Myocyte (in vitro differentiated cells): ENCODE measurements at places on chromosomes 1 and 21. TPM values are rescaled to one million over a fixed set of nuclear protein-coding genes. Genes with fewer than 3 reads are reported as not detected.

TMEM69 gene
- total RNA-seq, result 22.1 and 31.1 TPM in 2 replicates

OR2L2 gene
- not detected in 2 replicates for total RNA-seq

UQCRHL gene
- total RNA-seq, result 1.5 and 1.6 TPM in 2 replicates

ANKRD45 gene
- 0.13 TPM in 1 of 2 replicates, not detected in the other for total RNA-seq

TP73 gene
- 1.3 and 2.2 TPM in 2 replicates for total RNA-seq

SLC9C2 gene
- total RNA-seq, result 0.03 TPM in 1 of 2 replicates, not detected in the other

RNU1-3 gene
- not detected in 2 replicates for total RNA-seq

STIL gene
- 0.99 and 1.4 TPM in 2 replicates for total RNA-seq

LY9 gene
- not detected in 2 replicates for total RNA-seq

OR2L5 gene
- not detected in 2 replicates for total RNA-seq

TGFBR3 gene
- 2.5 and 2.7 TPM in 2 replicates for total RNA-seq

NUP133 gene
- total RNA-seq, result 29.9 and 40.8 TPM in 2 replicates

CCDC185 gene
- total RNA-seq, result not detected in 2 replicates

PRAMEF4 gene
- total RNA-seq, result not detected in 2 replicates

RNF2 gene
- total RNA-seq, result 10.1 and 13.8 TPM in 2 replicates

DNA sequence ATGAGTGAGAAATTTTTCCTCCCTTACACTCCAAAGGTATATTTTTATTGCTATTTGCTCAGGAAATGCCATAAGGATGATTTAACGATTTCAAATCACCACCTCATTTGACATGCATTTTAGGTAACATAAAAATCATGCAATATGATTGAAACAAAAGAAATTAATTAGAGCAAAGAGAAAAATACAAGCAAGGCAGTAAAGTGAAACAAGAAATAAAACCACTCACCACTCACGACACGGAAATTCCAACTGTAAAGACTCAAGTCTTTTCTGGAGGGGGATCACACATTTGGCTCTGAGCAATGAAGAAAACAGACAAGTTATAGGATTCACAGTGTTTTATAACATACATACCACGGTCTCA lies 86.8 kb upstream of the ARHGAP29 start:
- no peak for DNase-seq

GRCh38 chr21:38228537-38228936 lies 28.3 kb upstream of the KCNJ15 start:
- DNase-seq, result no peak

DNA sequence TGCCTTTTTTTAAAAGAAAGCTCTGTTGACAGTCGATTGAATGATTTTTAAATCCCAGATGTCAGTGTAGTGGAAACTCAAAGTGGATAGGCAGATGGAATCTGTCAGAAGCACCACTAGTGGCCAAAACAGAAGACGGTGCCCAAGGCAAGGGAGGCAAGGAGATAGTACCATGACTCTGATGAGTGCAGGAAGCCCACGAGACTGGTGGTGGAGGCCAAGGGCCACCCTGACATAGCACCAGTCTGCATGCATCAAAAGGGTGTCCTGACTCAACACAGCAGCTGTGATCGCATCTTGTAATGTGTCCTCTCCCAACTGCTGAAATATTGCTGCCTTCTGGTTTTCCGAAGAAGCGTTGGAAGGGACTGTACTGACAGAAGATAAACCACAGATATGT lies 124.1 kb upstream of the PAPPA2 start:
- no peak for DNase-seq

GRCh38 chr1:119686661-119687060 lies 25.1 kb upstream of the PHGDH start:
- DNase-seq, result peak; percentile 10

- no peak for DNase-seq
Observed at GRCh38 chr1:9676815-9677393, 25.4 kb downstream of the PIK3CD start.

DNA sequence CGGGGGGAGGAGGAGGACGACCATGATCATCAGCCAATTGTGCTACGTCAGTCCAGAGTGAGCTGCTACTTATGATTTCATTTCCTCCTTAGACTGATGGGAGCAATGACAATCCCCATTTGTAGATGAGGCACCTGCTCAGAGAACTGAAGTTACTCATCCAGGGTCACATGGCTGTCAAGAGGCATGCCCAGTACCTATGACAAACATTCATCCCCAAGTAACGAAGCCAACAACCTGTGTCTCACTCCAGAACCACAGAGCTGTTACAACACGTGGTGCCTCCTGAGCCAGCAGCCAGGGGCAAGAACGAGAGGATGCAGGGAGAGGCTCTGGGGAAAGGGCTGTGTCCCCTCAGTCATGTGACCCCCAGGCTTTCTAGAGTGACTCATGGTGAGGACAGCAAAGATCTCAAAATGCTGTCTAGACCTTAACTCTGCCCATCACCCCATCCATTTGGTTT lies 93.6 kb downstream of the SIM2 start:
- peak; percentile 49 for DNase-seq

GRCh38 chr1:232459826-232460225 lies 170.1 kb downstream of the SIPA1L2 start:
- no peak for DNase-seq

- DNase-seq, result no peak
Observed at GRCh38 chr1:8789314-8790214, 27.9 kb downstream of the RERE start.

DNA sequence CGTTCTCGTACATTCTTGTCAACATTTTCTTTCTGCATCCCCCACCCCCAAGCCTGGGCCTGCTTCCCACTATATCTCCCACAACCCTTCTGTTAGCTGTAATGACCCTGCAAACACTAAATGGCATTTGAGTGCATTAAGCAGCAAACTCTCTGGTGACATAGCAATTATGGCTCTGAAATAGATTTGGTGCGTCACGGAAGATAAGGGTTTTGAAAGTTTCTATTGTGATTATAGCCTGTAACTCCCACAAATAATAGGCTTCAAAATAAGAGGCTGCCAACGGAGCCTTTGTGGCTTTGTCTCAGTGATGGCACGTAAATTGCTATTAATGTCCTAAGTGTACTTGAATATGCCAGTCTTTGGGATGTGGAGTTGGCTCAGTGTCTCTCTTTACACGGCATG lies 277.6 kb downstream of the PBX1 start:
- no peak for DNase-seq

DNA sequence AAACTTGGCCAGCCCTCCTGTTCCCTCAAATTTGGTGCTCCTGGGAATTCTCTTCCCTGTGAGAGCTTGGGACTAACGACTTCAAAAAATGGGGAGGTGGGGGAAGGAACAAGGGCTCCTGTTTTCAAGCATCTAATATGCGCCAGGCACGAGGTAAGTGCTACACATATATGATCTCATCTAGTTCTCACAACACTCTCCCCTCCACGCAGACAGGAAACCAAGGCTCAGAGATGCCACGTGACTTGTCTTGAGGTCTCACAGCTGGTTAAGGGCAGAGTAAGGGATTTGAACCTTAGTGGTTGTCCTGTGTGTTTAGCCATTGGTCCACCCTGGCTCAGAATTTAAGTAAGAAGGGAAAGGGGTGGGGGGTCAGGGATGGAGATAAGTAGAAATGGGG lies 125.9 kb downstream of the DMRTB1 start:
- DNase-seq, result no peak

DNA sequence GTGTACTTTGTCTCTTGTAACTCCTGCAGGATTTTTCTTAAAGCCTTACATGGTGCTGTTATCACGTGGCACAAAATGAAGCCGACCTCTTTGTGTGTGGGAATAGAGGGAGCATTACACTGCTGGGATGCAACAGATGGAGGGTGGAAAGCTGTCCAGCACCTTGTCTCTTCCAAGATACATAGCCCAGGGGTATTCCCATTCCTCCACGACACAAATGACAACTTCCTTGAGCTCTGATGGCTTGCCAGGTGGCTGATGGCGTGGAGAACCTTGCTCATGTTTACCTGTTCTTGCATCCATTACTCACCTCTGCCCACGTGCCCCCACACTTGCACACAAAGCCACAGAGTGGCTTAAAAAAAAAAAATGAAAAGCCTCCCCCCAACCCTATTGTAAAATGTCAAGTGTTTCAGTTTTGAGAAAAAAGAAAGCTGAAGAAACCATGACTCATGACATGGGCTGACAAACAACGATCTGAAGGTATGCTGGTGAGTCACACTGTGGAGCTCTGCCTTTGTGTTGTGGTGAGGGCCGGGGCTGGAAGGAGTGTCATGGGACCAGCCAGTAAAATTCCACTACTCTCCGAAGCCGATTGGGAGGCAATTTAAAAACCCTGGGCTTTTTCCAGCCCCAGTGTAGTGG lies 32.0 kb upstream of the ATP5PO start:
- DNase-seq, result peak; percentile 97

GRCh38 chr1:59978026-59978425 lies 51.5 kb upstream of the CYP2J2 start:
- no peak for DNase-seq

- DNase-seq, result peak; percentile 87
Observed at GRCh38 chr1:98661544-98662355, at the start of gene SNX7. TSS of gene SNX7 (plus strand) at chr1:98661721. CDS start at chr1:98661732, 11 bp downstream.

GRCh38 chr1:94126651-94127050 lies 5.7 kb upstream of the ABCA4 start:
- no peak for DNase-seq

DNA sequence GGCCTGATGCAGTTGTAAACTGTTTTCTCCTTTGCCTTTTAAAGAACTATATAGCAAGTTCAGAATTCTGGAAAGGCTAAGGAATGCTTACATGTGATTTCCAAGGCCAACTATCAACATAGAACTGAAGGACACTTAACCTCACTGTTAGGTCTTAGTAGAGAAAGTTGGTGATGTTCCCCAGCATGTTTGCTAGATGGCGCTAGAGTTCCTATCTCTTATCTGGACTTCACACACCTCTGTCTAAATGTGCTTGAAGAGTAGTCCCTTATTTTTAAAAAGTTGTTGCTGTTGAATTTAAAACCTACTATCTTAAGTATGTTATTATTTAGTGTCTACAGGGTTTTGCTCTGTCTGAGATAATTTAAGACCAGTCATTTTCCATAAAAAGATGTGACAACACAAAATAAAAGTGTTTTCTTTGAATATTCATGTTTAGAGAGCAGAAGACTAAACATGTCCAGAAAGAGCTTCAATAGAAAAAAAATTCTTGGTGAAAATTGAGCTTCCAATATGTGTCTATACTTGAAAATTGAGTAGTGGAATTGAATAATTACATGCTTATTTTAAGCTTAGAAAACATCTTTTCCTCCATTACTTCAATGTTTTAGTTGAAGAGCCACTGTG lies 237.3 kb downstream of the S1PR1 start:
- DNase-seq, result no peak

DNA sequence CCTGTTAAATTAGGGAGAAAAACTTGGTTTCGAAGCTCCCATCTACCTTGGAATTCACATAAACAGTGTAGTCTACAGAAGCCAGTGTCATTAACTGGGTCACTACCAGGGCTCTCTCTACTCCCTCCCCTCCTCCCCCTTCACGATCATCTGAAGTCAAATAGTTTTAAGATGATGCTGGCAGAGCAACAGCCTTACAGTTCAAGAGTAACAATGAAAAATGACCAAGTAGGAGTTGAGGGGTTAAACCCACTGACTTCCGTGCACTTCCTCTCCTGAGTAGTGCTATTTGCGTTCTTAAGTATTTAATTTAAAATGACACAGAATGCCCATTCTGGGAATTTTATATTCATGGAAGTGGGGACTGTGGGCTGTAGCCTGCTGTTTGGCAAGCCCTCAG lies 236.9 kb downstream of the SIPA1L2 start:
- DNase-seq, result no peak

DNA sequence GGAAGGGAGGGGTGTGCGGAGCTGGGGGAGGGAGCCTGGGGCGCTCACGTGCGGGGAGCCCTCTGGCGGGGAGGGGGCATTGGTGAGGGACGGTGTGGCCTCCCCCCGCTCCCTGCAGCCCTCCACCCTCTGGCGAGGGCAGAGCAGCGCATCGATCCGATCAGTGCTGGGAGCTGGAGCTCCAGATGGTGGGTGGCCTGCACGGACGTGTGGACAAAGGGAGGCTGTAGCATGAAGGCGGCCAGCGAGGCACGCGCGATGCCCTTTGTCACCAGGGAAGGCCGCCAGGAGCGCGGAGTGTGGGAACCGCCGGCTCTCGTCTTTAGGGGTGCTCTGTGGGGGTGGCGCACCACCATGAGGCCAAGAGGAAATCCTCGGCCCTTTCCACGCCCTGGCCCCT lies 5.4 kb upstream of the HES5 start:
- no peak for DNase-seq

- no peak for DNase-seq
Observed at GRCh38 chr1:15485636-15486035, 9.7 kb downstream of the CELA2B start.

DNA sequence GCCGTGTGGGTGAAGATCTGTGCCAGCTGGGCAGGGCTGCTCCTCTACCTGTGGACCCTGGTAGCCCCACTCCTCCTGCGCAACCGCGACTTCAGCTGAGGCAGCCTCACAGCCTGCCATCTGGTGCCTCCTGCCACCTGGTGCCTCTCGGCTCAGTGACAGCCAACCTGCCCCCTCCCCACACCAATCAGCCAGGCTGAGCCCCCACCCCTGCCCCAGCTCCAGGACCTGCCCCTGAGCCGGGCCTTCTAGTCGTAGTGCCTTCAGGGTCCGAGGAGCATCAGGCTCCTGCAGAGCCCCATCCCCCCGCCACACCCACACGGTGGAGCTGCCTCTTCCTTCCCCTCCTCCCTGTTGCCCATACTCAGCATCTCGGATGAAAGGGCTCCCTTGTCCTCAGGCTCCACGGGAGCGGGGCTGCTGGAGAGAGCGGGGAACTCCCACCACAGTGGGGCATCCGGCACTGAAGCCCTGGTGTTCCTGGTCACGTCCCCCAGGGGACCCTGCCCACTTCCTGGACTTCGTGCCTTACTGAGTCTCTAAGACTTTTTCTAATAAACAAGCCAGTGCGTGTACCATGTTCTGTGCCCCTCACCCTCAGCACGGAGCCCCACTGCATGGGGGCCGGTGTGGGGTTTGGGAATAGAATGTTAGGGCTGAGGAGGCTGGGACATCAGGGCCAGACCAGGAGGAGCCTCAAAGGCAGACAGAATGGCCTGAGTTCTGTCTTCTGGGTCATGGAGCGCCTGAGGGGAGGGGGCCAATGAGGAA lies 21.3 kb downstream of the SERINC2 start:
- no peak for DNase-seq

- peak; percentile 41 for DNase-seq
Observed at GRCh38 chr1:205812271-205812877, 624 bp downstream of the SLC41A1 start.

- DNase-seq, result no peak
Observed at GRCh38 chr1:205310976-205311704, 10.4 kb downstream of the NUAK2 start.

- DNase-seq, result no peak
Observed at GRCh38 chr1:99177465-99177864, 86.8 kb upstream of the PLPPR4 start.

- peak; percentile 81 for DNase-seq
Observed at GRCh38 chr1:98051065-98051675, 130.3 kb upstream of the DPYD start.

DNA sequence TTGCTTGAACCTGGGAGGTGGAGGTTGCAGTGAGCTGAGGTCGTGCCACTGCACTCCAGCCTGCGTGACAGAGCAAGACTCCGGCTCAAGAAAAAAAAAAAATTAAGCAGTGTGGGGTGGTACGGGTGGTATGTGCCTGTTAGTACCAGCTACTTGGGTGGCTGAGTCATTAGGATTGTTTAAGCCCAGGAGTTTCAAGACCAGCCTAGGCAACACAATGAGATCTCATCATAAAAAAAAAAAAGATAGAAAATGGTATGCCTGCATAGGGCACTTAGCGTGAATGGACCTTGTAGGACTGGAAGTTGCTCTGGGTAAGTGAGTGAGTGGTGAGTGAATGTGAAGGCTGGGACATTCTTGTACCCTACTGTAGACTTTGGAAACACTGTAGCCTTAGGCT lies 37.0 kb downstream of the TBCE start:
- DNase-seq, result peak; percentile 25

GRCh38 chr1:171954361-171954760 lies 113.1 kb downstream of the DNM3 start:
- peak; percentile 1 for DNase-seq
